ENCODE measurements at places on chromosomes 12 and 14.

DNA sequence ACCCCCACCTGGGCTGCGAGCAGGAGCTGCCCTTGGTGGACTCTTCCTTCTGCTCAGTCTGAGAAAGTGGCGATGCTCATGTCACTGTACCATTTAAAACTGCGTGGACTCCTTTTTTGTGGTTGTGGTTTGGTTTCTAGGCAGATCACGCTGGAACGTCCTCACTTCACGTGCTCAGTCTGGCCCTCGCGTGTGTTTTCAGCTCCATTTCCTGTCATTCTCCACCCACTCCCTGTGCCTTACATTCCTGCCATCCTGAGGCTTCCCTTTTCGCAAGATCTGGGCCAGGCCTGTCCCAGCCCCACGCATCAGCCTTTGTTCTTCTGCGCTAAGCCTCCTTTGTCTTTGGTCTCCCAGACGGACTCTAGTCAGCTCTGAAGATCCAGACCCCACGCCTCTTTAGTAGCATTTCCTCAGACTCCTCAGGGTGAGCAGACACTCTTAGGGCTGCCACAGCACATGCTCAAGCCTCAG is 105.4 kb downstream of the FBXL14 start:
- no peak for DNase-seq

DNA sequence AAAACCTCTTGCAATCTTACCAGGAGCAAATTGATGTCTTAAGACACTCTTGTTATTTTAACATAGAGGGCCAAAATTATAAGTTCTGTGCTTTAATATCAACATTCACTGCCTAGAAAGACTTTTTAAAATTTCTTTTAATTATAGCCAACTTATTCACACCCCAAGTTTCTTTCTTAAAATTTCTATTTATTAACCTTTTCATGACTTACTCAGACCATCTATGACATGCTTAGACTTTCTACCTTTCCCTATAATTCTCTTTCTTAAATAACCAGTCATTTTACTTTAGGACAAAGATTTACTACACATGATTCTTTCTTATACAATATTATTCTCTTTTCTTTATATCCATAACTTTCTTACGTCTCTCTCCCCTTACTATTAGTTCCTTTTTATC is 220.4 kb downstream of the NUBPL start:
- DNase-seq: no peak

- DNase-seq: no peak
Measured at GRCh38 chr12:76639646-76640045, 80.1 kb upstream of the OSBPL8 start.

GRCh38 chr12:115341442-115341841 is 657.5 kb upstream of the TBX3 start:
- peak; percentile 97 for DNase-seq
